ENCODE measurements at places on chromosomes 16 and 17. TPM values are rescaled to one million over a fixed set of nuclear protein-coding genes. Genes with fewer than 3 reads are reported as not detected.
A peak's percentile ranks its signal among the peaks of the same experiment; 100 is the strongest.

TRPV3 gene
- 5.4 TPM for total RNA-seq

TLCD3B gene
- total RNA-seq: 19.2 TPM

GRCh38 chr17:68346448-68346847 lies 55.2 kb downstream of the ARSG start:
- H3K27me3 ChIP-seq: no peaks in the 10 kb centered on the region
- peak; percentile 21 for DNase-seq
- H3K4me3 ChIP-seq: no peak overlapping the region
- no peaks in the 10 kb centered on the region for H3K36me3 ChIP-seq

- no peak for DNase-seq
- H3K27me3 ChIP-seq: no peaks in the 10 kb centered on the region
- no peaks in the 10 kb centered on the region for H3K36me3 ChIP-seq
- H3K4me1 ChIP-seq: no peaks in the 10 kb centered on the region
- H3K27ac ChIP-seq: no peak overlapping the region
- H3K4me3 ChIP-seq: no peak overlapping the region
Measured at GRCh38 chr17:14398766-14399165, 97.9 kb downstream of the HS3ST3B1 start.

NPTX1 gene
- 19.4 TPM for total RNA-seq

GRCh38 chr17:7047566-7047965 lies 3.7 kb upstream of the SLC16A11 start:
- H3K36me3 ChIP-seq: no peaks in the 10 kb centered on the region
- DNase-seq: no peak
- H3K4me1 ChIP-seq: peaks cover 29% of the 10 kb centered on the region
- peaks cover 44% of the 10 kb centered on the region for H3K27me3 ChIP-seq

DNA sequence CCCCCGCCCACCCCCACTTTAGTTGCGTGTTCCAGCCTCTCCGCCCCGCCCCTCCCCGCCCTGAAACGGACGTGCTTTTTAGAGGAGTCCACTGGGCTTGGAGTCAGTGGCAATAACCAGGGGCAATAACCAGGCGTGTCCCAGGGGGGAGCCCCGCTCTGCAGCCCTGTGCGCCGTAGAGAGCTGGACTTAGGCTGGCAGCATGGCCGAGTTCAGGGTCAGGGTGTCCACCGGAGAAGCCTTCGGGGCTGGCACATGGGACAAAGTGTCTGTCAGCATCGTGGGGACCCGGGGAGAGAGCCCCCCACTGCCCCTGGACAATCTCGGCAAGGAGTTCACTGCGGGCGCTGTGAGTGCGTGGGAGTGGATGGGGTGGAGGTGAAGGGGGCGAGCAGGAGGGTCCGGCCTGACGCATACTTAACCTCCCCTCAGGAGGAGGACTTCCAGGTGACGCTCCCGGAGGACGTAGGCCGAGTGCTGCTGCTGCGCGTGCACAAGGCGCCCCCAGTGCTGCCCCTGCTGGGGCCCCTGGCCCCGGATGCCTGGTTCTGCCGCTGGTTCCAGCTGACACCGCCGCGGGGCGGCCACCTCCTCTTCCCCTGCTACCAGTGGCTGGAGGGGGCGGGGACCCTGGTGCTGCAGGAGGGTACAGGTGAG lies at the start of gene ALOX15B:
TSS of gene ALOX15B (plus strand) at position 106 of the 657 bp plus-strand sequence. CDS start at position 203, 97 bp downstream.
- no peaks in the 10 kb centered on the region for H3K36me3 ChIP-seq
- no peak within 1 kb of the TSS for H3K27ac ChIP-seq
- H3K4me1 ChIP-seq: peaks cover 12% of the 10 kb centered on the region
- peaks cover 12% of the 10 kb centered on the region for H3K27me3 ChIP-seq
- H3K4me3 ChIP-seq: no peak within 1 kb of the TSS

DNA sequence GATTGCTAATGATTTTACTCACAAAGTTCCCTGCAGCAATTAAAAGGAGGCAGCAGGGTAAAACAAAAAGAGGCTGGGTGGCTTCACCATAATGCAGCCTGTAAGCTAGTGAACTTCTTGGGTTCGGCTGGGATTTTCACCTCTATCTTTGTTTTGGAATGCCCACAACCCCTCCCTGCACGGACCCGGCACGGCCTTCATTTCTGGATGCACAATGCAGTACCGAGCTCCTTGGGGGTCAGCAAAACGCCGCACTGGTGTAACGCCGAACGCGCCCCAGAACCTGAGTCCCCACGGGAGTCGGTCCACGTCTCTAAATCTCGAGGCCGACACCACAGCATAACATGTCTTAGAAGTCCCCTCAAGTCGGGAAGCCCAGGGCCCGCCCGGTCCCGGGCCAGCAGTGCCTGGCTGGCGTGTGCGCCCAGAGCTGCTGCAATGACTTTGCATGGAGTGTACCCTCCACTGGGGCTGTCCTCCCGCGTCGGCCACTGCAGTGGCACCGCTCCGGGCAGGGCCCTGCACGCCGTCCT lies 759 bp downstream of the UBE2O start:
- peaks cover 3% of the 10 kb centered on the region for H3K36me3 ChIP-seq
- no peak for DNase-seq
- H3K27ac ChIP-seq: no peak overlapping the region
- H3K4me3 ChIP-seq: peak overlapping the region; percentile 68
- H3K27me3 ChIP-seq: no peaks in the 10 kb centered on the region

GRCh38 chr17:74442670-74443515 lies 11.0 kb downstream of the GPRC5C start:
- H3K27me3 ChIP-seq: no peaks in the 10 kb centered on the region
- H3K27ac ChIP-seq: peak overlapping the region; percentile 69
- H3K4me3 ChIP-seq: no peak overlapping the region
- DNase-seq: no peak
- peaks cover 24% of the 10 kb centered on the region for H3K36me3 ChIP-seq
- H3K4me1 ChIP-seq: peaks cover 39% of the 10 kb centered on the region

CDH5 gene
- total RNA-seq: 23.5 TPM

DNA sequence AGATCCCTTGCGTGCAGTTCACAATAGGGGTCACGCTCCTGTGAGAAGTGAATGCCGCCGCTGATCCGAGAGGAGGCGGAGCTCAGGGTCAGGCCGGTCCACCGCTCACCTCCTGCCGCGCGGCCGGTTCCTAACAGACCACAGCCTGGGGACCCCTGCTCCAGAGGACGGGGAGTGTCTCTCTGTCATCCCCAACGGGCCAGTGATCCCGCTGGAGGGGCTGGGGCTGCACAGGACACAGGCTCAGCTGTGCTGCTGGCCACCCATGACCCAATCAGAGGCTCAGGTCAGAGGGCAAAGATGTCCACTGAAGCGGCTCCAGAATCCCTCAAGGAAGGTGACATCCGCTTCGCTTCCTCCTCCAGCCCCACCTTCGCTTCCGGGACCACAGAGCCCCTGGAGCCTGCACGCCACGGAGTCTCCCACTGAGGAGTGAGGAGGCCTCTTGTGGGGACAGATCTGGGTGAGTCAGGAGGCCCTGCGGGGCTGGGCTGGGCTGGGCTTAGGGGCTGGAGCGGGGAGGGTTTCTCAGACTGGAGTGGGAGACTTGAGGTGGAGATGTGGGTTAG lies 115.4 kb downstream of the METRNL start:
- H3K36me3 ChIP-seq: no peaks in the 10 kb centered on the region
- H3K4me3 ChIP-seq: no peak overlapping the region
- H3K4me1 ChIP-seq: peaks cover 23% of the 10 kb centered on the region
- no peak overlapping the region for H3K27ac ChIP-seq
- no peak for DNase-seq

All from spinal cord (tissue), 10 donors.